Left ventricle myocardium superior (tissue), 1 donor: ENCODE measurements at places on chromosomes 1 and 21. TPM values are rescaled to one million over a fixed set of nuclear protein-coding genes. Genes with fewer than 3 reads are reported as not detected.

DNA sequence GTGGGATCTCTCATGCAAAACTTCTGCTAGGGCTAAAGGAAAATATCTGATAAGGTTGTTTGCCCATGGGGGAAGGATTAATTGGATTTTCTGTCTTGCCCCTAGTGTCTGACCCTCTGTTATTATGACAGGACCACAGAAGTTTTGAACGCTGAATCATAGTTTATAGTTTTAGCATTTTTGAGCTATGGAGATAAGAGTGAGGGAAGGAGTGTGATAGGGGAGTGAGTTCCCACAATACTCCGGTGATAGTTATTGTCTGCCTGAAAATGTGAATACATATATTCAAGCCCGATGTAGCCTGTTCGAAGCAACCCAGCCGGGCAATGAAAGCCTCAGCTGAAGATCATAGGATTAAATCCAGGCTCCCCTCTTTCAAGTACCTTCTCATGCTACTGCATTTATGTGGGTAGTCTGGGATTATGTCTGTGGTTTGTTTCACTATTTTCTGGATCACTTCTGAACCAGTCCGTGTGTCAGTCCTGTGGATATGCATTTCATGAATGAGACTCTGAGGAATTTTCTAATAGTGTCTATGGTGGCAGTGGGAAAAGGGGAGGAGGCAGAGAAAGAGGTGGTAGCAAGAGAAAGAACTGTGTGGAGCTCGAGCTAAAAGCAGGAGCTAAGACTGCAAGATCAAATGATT is 258.7 kb downstream of the DISC1 start:
- no peak for DNase-seq

CLCA4 gene
- not detected for total RNA-seq

DNA sequence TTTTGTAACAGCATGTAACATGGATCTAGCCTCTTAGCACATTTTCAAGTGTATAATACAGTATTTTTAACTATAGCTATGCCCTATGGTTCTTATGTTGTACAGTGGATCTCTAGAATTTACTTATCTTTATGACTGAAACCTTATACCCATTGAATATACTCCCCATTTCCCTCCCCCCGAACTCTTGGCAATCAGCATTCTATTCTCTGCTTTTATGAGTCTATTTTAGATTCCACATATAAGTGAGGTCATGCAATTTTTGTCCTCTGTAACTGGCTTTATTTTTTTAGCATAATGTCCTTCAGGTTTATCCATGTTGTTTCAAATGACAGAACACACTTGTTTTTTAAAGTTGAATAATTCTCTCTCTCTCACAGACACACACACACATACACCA is 3.1 kb upstream of the GBP6 start:
- DNase-seq, result no peak

KPNA6 gene
- total RNA-seq, result 78.6 TPM

- no peak for DNase-seq
Observed at GRCh38 chr1:30760596-30761324, 3.2 kb upstream of the LAPTM5 start.

DNA sequence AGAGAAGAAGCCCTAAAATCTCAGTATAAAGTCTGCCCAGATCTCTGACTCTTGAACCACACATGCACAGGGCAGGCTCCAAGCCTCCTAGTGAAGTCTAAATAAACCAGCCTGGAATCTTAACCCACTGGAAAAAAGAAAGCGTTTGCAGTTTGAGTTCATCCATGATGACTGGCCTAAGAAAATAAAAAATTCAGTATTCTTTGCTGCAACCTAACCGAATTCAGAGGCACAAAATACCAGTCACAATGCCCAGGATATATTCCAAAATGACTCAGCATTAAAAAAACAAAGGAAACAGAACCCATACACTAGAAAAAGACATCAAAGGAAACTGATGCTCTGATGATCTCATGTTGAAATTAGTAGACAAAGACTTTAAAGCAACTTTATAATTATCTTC is 269.2 kb downstream of the SDCCAG8 start:
- no peak for DNase-seq

- DNase-seq, result peak; percentile 74
Observed at GRCh38 chr1:12142891-12143630, 23.7 kb upstream of the TNFRSF1B start.

PM20D1 gene
- 1.6 TPM for total RNA-seq

DNA sequence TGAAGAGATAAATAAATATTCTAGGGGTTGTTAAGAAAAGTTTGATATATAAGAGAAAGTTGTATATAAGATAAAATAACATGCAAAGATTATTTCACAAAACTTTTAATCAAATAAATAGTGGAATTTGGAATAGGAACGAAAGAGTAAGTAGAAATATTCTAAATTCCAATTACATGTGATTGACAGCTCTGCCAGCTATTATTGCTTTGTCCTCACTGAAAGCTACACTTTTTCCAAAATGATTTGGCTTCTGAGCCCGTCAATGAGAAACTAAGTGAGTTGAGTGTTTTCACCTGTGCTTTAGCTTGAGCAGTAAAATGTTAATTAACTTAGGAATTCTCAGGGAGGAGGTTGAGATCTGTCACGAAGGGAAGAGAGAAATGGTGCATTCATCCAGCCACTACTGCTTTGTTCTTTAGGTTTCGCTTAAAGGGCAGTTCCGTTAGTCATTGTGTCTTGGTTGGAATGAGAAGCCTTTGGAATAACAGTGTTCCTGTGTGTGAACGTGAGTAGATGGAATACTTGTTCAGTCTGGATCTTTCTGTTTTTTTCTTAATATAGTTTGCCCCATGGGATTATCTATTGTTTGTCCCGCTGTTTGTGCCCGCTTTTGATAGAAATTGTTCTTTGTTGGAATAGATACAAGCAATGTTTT is 63.3 kb upstream of the CR1L start:
- DNase-seq, result no peak

DNA sequence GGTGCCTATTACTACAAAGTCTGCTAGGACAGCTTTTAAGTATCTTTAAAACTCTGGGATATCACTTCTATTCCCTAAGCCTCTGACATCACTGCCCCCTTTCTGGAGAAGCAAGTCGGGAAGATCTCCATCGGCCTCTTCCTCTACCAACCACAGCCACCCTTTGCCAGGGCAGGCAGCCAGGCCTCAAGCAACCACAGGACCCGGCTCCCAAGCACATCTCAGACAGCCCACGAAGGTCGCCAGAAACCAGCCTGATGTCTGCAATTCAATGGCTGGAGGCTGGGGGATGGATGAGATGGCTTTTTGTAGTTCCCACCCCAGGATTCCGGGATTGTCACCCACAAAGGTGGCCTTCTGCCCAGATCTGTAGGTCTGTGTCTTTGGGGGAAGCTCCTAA is 70.7 kb downstream of the LGR6 start:
- DNase-seq, result no peak

BMP8B gene
- total RNA-seq, result 0.40 TPM

- DNase-seq, result no peak
Observed at GRCh38 chr1:41766546-41766945, 152.2 kb downstream of the HIVEP3 start.

SH2D5 gene
- total RNA-seq, result not detected

DNA sequence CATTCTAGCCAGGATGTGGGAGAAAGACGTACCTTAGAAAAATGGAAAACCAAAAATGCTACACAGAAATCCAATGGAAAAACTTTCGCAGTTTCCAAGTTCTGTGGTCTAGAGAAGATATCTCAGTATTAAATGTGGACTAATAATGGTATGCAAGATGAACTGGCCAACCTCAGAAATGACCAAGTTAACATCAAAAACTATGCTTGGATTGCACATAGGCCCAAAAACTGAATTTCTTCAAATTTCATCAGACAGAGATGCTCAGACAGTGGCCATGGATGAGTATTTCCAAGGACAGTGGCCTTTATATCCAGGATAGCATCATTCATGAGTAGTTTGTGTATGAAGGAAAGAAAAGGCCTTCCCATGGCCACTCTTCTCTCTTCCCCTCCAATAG is 132.2 kb downstream of the TIAM1 start:
- DNase-seq, result no peak

DNA sequence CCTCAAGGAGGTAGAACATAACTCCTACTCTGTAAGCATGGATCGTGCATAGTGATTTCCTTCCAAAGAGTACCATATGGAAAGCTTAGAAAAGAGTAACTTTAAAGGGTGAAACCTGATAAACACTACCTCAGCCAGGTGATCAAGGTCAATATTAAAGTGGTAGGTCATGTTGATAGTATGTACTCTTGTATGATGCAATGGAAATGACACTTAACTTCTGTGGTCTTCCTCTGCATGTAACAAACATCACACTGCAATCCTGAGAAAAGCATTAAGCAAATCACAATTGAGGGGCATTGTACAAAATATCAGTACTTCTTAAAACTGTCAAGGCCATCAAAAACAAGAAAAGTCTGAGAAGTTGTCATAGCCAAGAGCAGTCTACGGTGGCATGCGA is 83.8 kb downstream of the LEPR start:
- no peak for DNase-seq

C8A gene
- total RNA-seq, result not detected

ADORA3 gene
- total RNA-seq, result 4.1 TPM

ZC3H12A gene
- total RNA-seq, result 4.3 TPM

AMY2A gene
- not detected for total RNA-seq

SLFNL1 gene
- 0.37 TPM for total RNA-seq

GRCh38 chr21:24367936-24368335 is 1239.3 kb downstream of the MRPL39 start:
- no peak for DNase-seq

- peak; percentile 50 for DNase-seq
Observed at GRCh38 chr1:212982430-212983152, 32.2 kb downstream of the VASH2 start.

- DNase-seq, result no peak
Observed at GRCh38 chr1:73832276-73833181, 365.4 kb downstream of the LRRIQ3 start.

DNA sequence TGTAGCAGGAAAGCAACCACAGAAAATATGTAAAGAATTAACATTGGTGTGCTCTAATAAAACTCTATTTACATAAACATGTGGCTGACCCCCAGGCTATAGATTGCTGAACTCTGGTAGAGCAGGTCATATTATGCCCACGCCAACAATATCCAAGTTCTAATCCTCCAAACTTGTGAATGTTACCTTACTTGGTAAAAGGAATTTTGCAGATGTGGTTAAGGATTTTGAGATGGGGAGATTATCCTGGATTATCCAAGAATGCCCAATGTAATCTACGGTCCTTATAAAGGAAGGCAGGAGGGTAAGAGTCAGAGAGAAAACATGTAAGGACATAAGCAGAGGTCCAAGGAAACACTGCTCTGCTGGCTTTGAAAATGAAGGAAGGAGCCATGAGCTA is 201.0 kb downstream of the USH2A start:
- DNase-seq, result no peak

ATP8B2 gene
- 9.2 TPM for total RNA-seq

CD53 gene
- 13.2 TPM for total RNA-seq

CD160 gene
- 0.37 TPM for total RNA-seq

- no peak for DNase-seq
Observed at GRCh38 chr1:110218739-110219138, 8.6 kb downstream of the KCNC4 start.

TCHHL1 gene
- total RNA-seq, result not detected

HHIPL2 gene
- total RNA-seq, result not detected

CNR2 gene
- total RNA-seq, result not detected

- DNase-seq, result no peak
Observed at GRCh38 chr1:110502402-110503151, 16.4 kb downstream of the KCNA10 start.

- DNase-seq, result no peak
Observed at GRCh38 chr1:239044829-239045228, 341.5 kb upstream of the CHRM3 start.

TNFRSF14 gene
- total RNA-seq, result 16.0 TPM

- DNase-seq, result no peak
Observed at GRCh38 chr1:25747046-25747719, 52.8 kb upstream of the SELENON start.

MYOC gene
- total RNA-seq, result 8.3 TPM

NPL gene
- 3.9 TPM for total RNA-seq

GRCh38 chr1:115557715-115558114 is 84.1 kb upstream of the VANGL1 start:
- DNase-seq, result no peak

RTCA gene
- total RNA-seq, result 52.2 TPM

- DNase-seq, result no peak
Observed at GRCh38 chr1:161364332-161364731, 3.3 kb downstream of the CFAP126 start.

GPATCH3 gene
- total RNA-seq, result 10.2 TPM

PLD5 gene
- not detected for total RNA-seq

DNA sequence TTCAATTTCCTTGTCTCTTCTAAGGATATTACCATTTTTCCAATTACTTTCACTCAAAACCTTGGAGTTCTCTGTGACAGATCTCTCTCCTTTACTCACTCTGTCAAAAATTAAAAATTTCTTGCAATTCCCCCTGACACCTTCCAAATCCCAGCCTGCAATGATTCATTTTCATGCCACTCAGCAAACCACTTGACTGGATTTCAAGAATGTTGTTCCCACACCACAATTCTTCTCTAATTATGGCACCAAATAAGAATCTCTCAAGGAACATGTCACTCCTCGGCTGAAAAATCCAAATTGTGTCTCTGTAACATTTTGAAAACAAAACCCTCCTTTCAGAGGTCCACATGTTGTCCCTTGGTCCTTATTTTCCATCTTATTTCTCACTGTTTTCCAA is 438.9 kb upstream of the ZP4 start:
- no peak for DNase-seq

FBXO44 gene
- total RNA-seq, result 20.4 TPM

- DNase-seq, result no peak
Observed at GRCh38 chr21:28142697-28143096, 850.0 kb downstream of the LTN1 start.

DNA sequence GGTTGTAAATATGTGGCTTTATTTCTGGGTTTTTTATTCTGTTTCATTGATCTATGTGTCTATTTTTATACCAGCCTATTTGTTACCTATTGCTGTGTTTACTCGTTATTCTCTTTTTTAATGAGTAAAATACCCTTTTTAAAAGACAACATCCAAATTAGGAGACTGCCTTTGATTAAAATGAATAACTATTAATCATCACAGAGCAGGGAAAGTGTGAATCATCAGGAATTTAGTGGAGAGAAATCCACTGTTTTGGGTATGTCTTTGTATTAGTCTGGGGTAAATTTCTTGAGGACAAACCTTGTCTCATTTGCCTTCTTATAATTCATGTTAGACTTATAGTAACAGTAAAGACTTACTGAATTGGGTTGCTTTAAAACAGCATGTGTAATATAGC is 12.1 kb downstream of the DISC1 start:
- DNase-seq, result no peak

GRCh38 chr1:201064806-201065205 is 41.3 kb upstream of the KIF21B start:
- DNase-seq, result no peak

GRCh38 chr21:44356636-44357035 is 3.2 kb downstream of the TRPM2 start:
- DNase-seq, result no peak

DNA sequence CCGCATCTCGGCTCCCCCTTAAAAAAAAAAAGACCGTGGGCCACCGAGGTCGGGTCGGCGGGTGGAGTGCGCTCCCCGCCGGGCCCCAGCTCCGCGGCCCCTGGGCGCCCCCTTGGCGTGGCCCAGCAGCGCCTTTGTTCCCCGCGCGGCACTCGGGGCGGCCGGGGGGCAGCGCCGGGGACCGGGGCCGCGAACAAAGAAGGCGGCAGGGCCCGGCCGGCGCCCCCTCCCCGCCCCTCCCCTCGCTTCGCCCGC is 571 bp downstream of the MARCKSL1 start:
- DNase-seq, result no peak

- DNase-seq, result peak; percentile 54
Observed at GRCh38 chr1:150507912-150508864, at the start of gene ECM1. Gene ECM1 (plus strand): TSS chr1:150508109. CDS start chr1:150508210, 101 bp downstream.
